Urinary bladder (tissue), 4 donors: ENCODE measurements at places on chromosomes 3 and 15. TPM values are rescaled to one million over a fixed set of nuclear protein-coding genes. Genes with fewer than 3 reads are reported as not detected.

Gene BFSP2
- not detected for polyA plus RNA-seq

Gene TRPM1
- not detected for polyA plus RNA-seq

Gene MUC20
- polyA plus RNA-seq = 6.2 TPM

Gene GOLGA8O
- polyA plus RNA-seq = 0.63 TPM

Gene SAMMSON
- 0.75 TPM for polyA plus RNA-seq

Gene ZNF620
- 2.1 TPM for polyA plus RNA-seq

Gene GOLGA8J
- polyA plus RNA-seq = not detected

Gene PTPRG
- 22.7 TPM for polyA plus RNA-seq

Gene DAZL
- polyA plus RNA-seq = not detected

Gene C3orf80
- polyA plus RNA-seq = 1.6 TPM

Gene SCN5A
- 1.1 TPM for polyA plus RNA-seq

Gene PCSK6
- polyA plus RNA-seq = 2.5 TPM

Gene GREM1
- polyA plus RNA-seq = 1.2 TPM

Gene CPN2
- 0.06 TPM for polyA plus RNA-seq
